ENCODE measurements at places on chromosomes 11 and 22.

GRCh38 chr11:102946237-102946636 lies 9.3 kb downstream of the MMP13 start:
- no peak for DNase-seq

DNA sequence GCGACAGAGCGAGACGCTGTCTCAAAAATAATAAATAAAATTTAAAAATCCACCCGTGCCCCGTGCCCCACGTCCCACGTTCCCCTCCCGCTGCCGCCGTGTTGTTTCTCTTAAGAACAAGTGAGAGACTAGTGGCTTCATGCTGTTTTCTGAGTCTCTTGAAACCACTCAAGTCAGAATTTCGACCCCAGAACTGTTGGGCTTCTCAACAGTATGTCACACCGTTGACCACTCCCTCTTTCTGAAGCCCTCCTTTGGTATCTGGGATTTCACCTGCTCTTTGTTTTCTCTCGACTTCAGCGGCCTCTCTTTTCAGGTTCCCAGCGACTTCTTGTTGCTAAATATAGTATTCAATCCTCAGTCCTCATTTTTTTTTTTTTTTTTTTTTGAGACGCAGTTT lies 974 bp downstream of the PPIL2 start:
- DNase-seq, result no peak

- no peak for DNase-seq
Measured at GRCh38 chr11:115761348-115761747, 257.1 kb upstream of the CADM1 start.

DNA sequence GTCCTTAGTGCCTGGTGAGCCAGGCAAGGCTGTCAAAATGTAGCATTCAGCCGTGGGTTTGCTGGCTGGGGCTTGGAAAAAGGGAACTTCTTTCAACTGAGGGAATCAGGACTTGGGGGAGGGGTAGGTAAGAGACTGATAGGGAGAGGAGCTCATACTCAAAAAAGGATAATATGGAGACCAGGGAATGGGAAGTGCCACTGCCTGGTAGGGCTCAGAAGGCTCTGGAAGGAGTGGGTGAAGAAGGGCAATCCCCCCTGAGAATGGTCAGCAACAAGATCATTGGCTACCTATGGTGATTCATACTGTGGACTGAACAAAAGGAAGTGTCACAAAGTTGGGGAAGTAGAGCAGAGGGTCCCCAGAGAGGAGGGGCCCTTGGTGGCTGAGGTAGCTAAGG lies 1.9 kb downstream of the CNGA4 start:
- no peak for DNase-seq

GRCh38 chr22:32874976-32875375 lies 73.5 kb downstream of the TIMP3 start:
- DNase-seq, result no peak

DNA sequence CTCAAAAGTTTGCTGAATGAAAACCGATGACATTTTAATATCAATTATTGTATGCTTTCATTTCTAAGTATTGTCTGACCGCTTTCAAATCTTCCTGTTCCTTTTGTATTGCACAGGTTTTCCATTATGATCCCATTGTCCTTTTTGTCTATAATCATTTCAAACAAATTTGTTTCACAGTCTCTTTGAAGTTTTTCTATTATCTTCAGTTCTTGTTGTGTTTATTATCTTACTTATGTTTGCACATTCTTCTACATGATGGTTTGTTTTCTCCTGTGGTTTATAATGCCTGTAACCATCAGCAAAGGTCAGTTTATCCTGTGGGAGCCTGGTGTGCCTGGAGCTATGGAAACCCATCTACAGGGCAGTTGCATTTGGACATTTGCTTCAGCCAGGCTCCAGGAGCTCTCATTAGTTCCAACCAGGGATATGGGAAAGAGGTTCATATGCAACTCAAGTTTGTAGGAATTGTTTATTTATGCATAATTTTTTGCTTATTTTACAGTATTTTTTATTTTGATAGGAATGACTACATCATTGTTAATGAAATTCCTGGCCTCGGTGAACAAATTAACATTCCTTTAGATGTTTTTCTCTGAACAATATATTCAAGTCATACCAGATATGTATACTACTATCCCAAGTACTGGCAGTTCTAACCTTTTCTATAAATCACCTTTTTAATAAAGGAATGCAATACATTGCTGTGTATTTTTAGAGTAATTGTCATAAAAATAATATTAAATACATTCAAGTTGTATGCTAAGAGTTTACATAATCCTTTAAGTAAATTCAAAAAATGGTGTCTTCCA lies 179.2 kb downstream of the SBF2 start:
- no peak for DNase-seq

GRCh38 chr11:109998921-109999320 lies 94.3 kb upstream of the ZC3H12C start:
- peak; percentile 42 for DNase-seq

GRCh38 chr11:35073691-35074419 lies 65.1 kb upstream of the CD44 start:
- DNase-seq, result no peak

DNA sequence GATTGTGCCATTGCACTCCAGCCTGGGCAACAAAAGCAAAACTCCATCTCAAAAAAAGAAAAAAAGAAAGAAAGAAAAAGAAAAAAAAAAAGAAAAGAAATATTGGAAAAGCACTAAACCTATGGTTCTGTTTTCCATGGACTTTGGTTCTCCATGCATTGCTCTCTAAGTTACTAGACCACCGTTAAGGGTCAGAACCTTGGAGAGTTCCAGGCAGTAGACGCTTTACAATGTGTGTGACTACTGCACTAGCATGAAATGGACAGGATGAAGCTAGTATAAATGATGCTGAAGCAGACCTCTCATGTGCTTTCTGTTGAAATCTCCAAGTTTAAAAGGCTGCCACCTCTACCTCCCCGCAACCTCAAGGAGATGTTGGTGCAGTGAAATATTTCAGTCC lies 63.5 kb downstream of the SIK2 start:
- DNase-seq, result no peak

GRCh38 chr11:86901599-86901998 lies 53.6 kb downstream of the FZD4 start:
- DNase-seq, result no peak

GRCh38 chr11:22792497-22792896 lies 37.1 kb downstream of the SVIP start:
- DNase-seq, result peak; percentile 65

GRCh38 chr11:9573052-9573774 lies at the start of gene WEE1:
Gene WEE1 (plus strand): TSS chr11:9573670. CDS start chr11:9573934, 264 bp downstream.
- peak; percentile 87 for DNase-seq

- DNase-seq, result no peak
Measured at GRCh38 chr11:122268601-122269130, 152.7 kb upstream of the BLID start.

- no peak for DNase-seq
Measured at GRCh38 chr11:65503949-65504673, 5.3 kb downstream of the MALAT1 start.

DNA sequence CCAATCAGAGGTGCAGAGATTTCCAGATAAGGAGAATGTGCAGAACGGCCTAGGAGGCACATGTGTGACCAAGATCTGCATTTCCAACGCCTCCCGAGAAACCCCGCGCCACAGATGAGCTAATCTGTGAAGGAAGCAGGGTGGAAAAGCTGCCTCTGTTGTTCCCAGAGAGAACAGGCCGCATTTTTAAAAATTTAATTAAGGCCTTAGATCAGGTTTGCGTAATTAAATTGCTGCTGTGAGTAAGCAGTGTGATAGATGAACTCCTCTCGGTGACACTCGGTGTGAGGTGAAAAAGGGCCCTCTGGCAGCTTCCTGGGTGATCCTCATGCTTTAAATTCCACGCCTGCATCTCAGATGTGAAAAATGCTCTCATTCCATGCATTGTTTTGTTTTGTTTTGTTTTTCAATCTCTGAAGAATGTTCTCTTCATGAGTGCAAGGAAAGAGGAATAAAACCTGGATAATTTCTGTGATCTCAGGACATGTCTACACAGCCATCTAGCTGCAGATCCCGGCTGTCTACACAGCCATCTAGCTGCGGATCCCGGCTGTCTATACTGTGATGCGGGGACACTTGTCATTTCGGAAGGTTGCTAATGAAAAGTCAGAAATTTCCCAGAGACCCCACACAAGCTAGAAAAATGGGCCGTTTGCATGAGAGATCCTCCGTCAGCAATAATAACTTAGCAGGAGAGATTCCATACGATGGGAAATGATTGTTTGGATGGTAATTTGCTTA lies 1398.9 kb downstream of the BRD1 start:
- no peak for DNase-seq

GRCh38 chr11:68992743-68993255 lies 12.0 kb upstream of the MRGPRD start:
- no peak for DNase-seq

- DNase-seq, result no peak
Measured at GRCh38 chr11:117610045-117610444, 187.0 kb downstream of the DSCAML1 start.

DNA sequence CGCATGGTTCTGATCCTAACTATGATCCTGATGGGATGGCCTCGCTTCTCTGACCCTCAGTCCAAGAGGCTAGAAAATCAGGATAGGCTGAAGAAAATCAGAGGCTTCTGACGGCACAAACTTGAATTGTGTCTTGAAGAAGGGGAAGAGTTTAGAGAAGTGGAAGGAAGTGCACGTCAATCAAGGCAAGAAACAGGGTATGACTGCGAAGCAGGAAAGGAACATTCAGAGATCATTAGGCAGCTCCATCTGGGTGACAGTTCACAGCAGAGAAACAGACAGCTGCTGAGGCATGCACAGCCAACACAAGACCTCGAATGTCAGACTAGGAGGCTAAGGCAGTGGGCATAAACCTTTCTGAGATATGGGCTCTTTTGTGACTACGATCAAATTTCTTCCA lies 29.3 kb downstream of the CLPB start:
- no peak for DNase-seq

- no peak for DNase-seq
Measured at GRCh38 chr11:46272816-46273427, 4.5 kb upstream of the CREB3L1 start.

GRCh38 chr11:126216526-126217305 lies 5.1 kb downstream of the FAM118B start:
- no peak for DNase-seq

DNA sequence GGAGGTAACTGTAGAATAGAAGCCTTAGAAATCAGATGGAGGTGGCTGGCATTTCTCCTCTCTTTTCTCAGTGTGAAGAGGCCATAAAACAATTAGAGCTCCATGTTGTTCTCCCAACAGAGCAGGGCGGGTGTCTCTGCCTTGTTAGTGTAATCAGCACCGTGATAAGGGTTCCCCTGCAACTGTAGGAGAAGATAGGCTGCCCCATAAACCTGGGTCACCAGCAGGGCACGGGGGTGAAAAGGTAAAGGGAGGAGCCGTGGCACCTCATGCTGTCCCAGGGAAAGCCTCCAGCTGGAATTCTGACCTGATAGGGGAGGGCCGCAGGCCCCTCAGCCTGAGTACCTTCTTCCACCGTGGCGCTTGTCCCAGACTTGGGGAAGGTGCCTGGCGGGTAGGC lies 68.7 kb downstream of the ISX start:
- no peak for DNase-seq
